ENCODE measurements at places on chromosomes 5 and 9.

GRCh38 chr9:20508242-20508641 lies 114.1 kb downstream of the MLLT3 start:
- DNase-seq = peak; percentile 13

DNA sequence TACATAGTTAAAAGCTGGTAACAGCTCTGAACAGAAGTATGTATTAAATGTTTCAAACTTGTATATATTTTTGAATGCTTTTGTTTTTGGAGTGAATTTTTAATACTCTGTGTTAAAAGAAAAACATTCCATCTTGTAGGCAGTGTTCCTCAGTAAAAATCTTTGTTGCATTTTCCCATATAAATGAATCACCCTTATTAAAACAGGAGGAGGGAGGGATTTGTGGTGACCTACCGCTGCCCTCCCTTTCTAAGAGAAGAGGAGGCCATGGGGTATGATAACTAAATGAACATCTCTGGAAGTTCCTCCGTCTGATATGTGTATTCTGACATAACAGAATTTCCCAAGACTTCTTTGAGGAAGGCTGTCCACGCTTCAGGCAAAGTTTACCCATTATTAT lies 53.4 kb downstream of the INIP start:
- DNase-seq = no peak

DNA sequence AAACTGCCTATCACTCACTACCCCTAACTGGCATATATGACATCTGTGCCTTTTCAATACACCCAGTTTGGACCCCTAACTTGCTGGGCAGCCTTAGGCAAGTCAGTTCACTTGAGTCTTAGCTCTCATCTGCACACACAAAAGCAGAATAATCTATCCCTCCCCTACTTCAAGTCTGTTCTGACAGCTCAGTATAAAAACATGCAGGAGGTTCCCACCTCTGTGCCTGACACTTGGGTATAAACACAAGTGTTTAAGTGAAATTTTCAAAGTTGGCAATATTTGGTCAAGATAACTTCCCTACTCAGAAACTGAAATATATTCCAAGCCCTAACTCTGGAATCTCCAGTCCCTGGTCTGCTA lies 12.6 kb downstream of the HNRNPH1 start:
- DNase-seq = no peak

DNA sequence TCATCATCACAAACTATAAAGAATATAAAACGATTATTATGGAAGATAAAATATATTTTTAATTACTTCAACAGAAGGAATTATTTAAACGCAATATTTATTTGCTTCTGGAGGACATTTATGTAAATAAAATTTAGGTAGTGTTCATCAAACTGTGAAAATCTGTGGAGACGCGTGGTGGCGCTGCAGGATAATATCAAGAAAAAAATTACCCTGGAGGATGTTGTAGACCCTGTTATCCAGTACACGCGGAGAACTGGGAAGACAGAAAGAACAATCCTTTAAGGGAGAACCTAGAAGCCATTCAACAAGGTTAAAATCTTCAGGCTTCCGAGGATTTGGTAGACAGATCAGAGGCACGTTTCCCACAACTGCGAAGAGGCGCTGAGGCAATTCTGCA lies at the start of gene PCDHB12:
Gene PCDHB12 (plus strand): TSS at position 242 of the 400 bp plus-strand sequence. CDS start 189 bp downstream, outside the sequence.
- DNase-seq = no peak
